ENCODE measurements at places on chromosomes 3 and 15. TPM values are rescaled to one million over a fixed set of nuclear protein-coding genes. Genes with fewer than 3 reads are reported as not detected.

The PLSCR2 gene
- not detected for total RNA-seq

The CADPS gene
- total RNA-seq, result not detected

The HESX1 gene
- total RNA-seq, result 0.24 TPM

The SCAPER gene
- 23.6 TPM for total RNA-seq

The ERICH6 gene
- total RNA-seq, result 0.36 TPM

The WDR5B gene
- total RNA-seq, result 5.8 TPM

The PLA2G4D gene
- not detected for total RNA-seq

The TMOD3 gene
- total RNA-seq, result 64.9 TPM

The FMN1 gene
- not detected for total RNA-seq

Data from activated naive CD4-positive, alpha-beta T cell treated with anti-CD3 and anti-CD28 coated beads, Interleukin-2, amount 10 ng/mL, durations not matched to agents 5 hours and 36 hours (primary cell).